Fibroblast of pulmonary artery (primary cell): ENCODE measurements at places on chromosomes 3 and 15.
A peak's percentile ranks its signal among the peaks of the same experiment; 100 is the strongest.

DNA sequence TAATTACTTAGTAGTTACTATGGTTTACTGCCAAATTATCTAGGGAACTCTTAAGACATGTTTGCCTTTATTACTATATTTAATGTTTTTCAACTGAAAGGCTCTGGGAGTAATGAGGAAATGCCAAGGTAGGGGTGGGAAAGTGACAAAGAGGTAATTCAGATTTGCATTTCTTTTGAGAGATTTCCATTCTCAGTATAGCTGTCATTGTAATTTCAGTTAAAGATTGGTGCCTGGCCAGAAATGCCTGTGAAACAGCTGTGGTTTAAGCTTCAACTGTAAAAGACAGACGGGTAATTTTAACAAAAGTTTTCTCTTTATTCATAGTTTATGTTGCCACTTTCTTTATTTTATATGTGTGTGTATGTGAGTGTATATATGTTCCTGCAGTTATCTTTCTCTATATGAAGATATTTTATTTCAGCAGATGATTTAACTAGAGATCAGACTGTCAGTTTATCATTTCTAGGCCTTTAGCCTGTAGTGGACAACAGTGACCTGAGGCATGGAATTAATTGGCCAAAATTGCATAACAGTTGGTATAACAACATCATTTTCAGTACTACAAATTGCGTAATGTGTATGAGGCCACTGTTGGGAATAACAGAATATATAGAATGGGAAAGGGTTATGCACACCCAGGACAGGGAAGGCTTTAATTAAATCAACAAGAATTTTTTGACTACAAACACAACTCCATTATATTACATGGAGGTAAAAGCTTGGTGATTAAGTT lies 119.0 kb downstream of the BBX start:
- DNase-seq, result peak; percentile 75

DNA sequence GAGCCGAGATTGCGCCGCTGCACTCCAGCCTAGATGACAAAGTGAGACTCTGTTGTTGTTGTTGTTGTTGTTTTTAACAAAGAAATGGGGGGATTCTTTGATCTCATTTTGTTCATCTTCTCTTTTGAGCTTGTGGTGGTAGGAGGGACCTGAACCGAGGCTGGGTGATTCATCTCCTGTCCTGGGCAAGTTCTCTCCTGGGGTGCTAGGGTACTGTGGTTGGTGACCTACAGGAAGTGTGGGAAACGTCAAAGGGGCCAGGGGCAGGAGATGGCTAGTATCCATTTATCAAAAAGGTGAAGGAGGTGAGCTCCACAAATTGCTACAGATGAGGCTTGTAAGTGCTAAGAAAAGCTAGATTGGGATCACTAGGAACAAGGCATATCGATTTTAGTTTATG lies 14.3 kb downstream of the PPCDC start:
- DNase-seq, result peak; percentile 45

- no peak for DNase-seq
Observed at GRCh38 chr3:104820959-104821358, 545.8 kb upstream of the ALCAM start.

GRCh38 chr15:77025941-77026411 lies 31.1 kb downstream of the PSTPIP1 start:
- DNase-seq, result no peak

DNA sequence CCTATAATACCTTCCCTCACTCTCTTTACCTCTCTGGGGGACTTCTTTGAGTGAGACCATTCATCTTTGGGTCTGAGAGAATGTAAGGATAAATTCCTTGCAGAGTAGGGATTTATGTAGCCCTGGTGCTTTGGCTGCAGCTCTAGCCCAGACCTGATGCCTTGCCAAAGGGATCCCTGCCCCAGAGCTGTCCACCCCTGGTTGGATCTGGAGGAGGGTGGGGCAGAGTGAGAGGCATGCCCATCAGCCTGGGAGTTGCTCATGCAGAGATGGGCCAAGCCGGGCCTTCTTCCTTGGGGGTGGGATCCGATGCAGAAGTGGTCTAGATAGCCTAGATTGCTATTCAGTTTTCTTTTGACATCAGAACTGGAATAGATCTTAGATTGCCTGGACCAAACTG lies 31.5 kb downstream of the RTP1 start:
- no peak for DNase-seq

DNA sequence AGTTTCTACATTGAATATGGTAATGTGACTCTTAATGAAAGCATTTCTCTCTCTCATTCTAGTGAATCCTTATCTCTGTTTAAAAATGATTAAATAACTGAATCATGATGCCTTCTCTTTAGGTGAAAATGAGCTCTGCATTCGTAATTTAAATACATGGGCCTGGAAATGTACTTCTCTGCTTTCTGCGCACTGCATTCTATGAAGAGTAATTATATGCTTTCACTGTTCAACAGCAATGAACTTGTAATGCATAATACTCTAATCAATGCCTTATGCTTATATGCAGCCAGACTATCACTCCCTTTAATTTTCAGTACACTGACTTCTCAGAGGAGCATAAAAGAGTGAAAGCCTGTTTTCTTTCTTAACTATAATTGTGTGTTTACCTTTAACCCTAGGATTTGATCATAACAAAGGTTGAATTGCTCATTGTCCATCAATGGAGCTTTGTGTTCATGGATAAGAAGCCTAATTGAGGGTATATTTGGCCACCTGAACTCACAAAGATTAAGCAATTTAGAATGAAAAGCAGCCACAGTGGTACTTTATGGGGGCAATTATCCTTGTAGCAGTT lies 330.8 kb upstream of the PDZRN3 start:
- DNase-seq, result no peak

GRCh38 chr3:196726788-196727675 lies 12.6 kb upstream of the PAK2 start:
- peak; percentile 25 for DNase-seq

DNA sequence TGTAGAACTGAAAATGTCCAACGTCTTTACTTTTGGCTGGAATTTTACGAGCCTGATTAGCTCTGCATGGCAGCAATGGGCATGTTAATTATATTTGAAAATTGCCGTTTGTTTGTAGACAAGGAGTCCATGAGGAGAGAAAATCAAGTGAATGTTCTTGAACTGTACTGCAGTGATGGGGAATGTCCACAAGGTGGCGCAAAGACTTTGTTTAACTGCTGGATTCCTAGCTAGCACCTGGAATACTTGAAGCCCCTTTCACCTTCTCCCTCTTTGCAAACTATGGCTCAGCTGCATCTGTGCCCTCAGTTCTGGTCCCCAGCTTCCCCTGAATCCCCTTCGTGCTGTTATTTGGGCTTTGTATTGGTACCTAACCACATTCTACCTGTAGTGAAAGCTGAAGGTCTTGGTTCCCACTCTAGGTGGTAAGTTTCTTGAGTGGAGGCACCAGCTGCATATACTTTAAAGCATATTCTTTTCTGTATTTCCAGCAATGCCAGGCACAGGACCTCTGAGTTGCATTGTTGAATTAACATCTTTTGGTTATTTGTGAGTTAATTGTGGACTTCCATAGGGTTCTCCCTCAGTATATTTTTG lies 25.3 kb downstream of the EXOG start:
- peak; percentile 85 for DNase-seq

DNA sequence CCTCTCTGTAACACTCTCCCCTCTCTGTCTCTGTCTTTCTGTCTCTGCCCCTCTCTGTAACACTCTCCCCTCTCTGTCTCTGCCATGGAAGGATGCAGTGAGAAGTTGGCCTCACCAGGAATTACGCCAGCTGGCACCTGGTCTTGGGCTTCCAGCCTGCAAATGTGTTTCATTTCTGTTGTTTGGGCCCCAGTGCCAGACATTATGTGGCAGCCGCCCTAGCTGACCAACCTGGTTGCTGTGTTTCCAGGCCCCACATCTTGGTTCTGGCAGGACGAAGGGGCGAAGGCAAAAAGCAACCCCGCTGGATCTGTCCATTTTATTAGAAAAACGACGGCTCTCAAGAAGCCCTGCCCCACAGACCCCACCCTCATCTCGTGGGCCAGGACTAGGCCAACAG lies 5.2 kb upstream of the ZXDC start:
- DNase-seq, result no peak

GRCh38 chr3:157100608-157101396 lies 59.1 kb downstream of the CCNL1 start:
- no peak for DNase-seq

GRCh38 chr3:139024968-139025367 lies 4.2 kb upstream of the PRR23B start:
- no peak for DNase-seq

DNA sequence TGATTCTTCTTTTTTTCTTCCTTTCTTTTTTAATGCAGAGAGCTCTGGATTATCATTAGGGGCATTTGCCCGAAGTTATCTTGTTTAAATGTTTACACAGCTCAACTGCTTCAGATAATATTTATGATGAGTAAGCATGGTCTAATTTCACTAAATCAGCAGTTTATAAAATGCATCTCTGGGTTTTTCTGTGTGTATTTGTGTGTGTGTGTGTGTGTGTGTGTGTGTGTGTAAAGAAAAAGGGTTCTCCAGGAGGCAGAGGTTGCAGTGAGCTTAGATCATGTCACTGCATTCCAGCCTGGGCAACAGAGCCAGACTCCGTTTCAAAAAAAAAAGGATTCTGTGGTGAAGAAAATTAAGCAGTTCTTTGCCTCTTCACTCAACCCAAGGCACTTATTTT lies 25.9 kb upstream of the TNFSF10 start:
- no peak for DNase-seq

DNA sequence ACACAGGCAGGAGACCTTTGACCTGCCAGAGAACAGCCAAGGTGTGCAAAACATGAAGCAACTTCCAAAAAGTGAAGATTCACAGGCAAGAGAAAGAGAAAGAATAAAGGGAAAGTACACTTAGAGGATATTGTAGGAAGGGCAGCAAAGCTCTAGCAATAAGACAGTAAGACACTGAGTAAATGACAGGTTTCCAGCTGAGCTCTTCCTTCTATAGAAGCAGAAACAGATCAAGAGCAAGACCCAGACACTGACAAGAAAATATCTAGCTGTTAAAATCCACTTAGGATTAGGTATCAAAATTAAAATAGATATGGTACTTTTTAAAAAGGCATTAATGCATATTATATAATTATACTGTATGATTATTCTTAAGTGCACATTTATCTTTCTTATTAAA lies 333.4 kb downstream of the RAP2B start:
- DNase-seq, result no peak

- no peak for DNase-seq
Observed at GRCh38 chr3:142319912-142320311, 94.5 kb upstream of the GK5 start.

- no peak for DNase-seq
Observed at GRCh38 chr15:40161693-40162391, 973 bp downstream of the BUB1B start.

DNA sequence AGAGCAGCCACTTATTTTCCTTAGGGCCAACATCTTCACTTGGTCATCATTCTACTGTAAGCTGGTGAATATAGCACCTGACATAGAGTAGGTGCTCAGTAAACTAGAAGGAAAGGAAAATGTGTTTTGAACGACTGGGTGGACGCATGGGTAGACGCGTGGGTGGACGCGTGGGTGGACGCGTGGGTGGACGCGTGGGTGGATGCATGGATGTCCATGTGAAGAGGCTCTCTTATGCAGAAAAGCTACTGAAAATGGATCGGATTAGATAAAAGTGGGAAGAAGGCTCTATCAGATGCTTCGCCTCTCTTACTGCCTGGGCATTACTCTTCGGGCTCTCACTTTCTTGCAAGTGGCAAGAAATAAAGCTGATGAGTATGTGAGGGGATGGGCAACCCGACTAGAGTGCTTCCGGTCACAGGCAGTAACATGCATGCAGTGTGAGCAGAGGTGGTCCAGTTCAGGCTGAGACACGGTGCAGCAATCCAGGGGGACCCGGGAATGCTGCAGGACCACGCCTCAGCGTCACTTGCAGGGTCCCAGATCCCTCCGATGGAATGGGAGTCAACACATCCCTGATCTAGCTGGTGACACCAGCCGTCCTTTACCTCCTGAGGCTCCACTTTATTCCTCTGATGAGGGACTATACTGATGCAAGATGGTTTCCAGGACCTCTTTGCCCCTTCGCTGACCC lies 138.0 kb upstream of the MEF2A start:
- DNase-seq, result no peak

DNA sequence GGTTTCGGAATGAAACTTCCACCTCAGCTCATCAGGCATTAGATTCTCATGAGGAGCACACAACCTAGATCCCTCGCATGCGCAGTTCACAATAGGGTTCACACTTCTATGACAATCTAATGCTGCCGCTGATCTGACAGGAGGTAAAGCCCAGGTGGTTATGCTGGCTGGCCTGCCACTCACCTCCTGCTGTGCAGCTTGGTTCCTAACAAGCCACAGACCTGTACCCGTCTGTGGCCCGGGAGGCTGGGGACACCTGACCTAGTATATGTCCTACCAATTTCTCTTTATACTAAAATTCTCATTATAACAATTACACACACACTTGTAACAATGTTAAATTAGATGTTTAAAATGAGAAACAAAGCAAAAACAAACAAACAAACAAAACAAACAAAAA lies 172.2 kb downstream of the SLC9A9 start:
- no peak for DNase-seq

GRCh38 chr3:13124631-13125030 lies 51.4 kb upstream of the IQSEC1 start:
- no peak for DNase-seq

GRCh38 chr15:47288794-47289193 lies 428.5 kb upstream of the SEMA6D start:
- DNase-seq, result no peak
